ENCODE measurements at places on chromosomes 2 and 18.

DNA sequence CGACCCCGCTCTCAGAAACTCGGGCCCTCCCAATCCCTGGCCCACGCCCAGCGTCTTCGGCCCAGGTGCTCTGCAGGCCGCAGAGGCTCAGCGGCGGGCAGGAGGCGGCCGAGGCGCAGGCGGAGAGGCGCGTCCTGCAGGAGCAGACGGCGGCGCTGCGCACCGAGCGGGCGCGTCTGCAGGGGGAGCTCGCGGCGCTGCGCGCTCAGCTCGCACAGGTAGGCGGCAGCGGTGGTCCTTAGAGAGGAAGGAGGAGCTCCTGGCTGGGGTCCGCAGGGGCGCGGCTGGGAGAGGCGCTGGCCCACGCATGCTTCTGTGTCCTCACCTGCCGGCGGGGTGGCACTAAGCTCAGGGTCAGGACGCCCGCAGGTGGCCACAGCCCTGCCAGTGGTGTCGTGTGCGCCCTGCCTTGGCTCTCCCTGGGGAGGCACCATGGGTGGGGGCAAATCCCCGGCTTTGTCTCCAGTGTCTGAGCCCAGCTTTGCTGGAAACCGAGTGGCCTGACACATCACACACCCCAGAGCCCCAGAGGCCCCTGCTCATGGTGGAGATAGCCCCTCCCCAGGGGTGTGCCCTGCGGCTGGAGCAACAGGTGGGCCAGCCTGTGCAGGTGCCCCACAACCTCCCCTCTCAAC lies 14.9 kb upstream of the SNED1 start:
- DNase-seq = no peak

GRCh38 chr2:48249631-48250473 lies 280.1 kb upstream of the STON1 start:
- DNase-seq = peak; percentile 50

- DNase-seq = peak; percentile 79
These were observed 3.3 kb upstream of the SPRED2 start for GRCh38 chr2:65435625-65436168.

DNA sequence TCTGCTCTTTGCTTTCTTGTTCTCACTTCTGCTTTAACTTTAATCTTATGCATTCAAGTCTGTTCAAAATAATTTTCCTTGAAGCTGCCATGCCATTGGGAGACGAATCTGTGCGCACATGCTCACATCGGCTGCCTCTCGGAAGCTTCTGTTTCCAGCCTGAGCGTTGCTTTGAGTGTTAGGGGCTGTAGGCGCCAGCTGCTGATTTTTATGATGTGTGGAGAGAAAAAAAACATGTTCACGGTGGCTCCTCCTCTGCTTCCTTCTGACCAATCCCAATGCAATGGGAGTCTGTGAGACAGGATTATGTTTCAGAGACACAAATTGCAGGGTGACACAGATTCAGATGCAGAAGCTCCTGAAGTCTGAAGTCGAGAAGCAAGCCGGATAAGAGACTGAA lies at the start of gene MC4R:
MC4R (minus strand) TSS at position 180 of the 400 bp plus-strand sequence. CDS start 426 bp downstream, outside the sequence.
- DNase-seq = peak; percentile 1

Measured in DMS79 treated with DMSO at 0.1 percent for 48 hours (cell line).